Heart left ventricle (tissue), 16 donors: ENCODE measurements at places on chromosomes 16 and 17. TPM values are rescaled to one million over a fixed set of nuclear protein-coding genes. Genes with fewer than 3 reads are reported as not detected.
A peak's percentile ranks its signal among the peaks of the same experiment; 100 is the strongest.

- no peak for DNase-seq
Observed at GRCh38 chr16:12900156-12900555, 1.2 kb upstream of the SHISA9 start.

Gene CMTM4
- polyA plus RNA-seq, result 13.8 TPM

DNA sequence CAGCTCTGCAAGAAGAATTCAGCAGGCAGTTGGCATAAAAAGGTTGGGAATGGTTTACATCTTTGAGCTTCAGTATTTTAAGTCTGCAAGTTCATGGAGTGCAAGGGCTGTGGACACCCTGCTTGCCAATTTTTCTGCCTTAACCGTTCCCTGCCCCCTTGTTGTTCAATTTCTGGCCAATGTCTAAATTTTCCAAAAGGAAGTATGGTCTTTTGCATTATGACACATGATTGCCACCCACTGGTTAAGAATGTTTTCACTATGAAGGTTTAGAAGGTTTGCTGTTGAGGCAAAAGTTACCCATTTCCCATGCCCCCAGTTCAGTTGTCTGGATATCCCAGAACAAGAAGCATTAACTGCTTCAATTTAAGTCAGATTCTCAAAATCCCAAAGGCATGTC, 441.9 kb downstream of the CDH13 start:
- DNase-seq, result no peak

Gene USP10
- polyA plus RNA-seq, result 17.8 TPM

DNA sequence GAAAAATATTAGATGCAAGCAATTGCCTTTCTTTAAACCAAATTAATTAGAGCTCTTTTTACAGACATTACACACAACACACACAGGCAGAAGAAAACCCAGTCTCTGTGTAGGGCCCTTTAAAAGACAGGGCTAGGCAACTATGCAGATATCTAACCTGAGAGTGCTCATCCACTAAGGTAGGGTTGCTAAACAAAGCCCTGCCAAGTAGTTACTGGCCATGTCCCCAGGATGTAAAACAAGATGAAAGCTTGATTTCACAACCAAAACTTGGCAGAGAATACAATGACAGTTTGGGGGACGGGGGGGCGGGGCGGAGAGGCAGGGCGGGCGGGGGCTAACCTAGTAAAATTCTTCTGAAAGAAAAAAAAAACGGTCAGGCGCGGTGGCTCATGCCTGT, 669.0 kb upstream of the CA10 start:
- DNase-seq, result no peak

Gene PIRT
- not detected for polyA plus RNA-seq

- DNase-seq, result no peak
Observed at GRCh38 chr17:30997842-30998241, 27.0 kb downstream of the RNF135 start.

Gene FBXW10
- polyA plus RNA-seq, result not detected

GRCh38 chr17:4560837-4561256, 470 bp upstream of the GGT6 start:
- no peak for DNase-seq

DNA sequence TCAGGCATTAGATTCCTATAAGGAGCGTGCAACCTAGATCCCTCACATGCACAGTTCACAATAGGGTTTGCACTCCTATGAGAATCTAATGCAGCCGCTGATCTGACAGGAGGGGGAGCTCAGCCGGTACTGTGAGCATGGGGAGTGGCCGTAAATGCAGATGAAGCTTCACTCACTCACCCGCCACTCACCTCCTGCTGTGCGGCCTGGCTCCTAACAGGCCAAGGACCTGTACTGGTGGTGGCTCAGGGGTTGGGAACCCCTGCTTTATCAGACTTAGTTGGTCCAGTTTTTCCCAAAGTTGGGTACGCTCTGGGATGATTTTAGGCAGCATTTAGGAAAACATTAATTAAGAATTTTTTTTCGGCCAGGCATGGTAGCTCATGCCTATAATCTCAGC, 103.8 kb downstream of the MARF1 start:
- DNase-seq, result no peak

DNA sequence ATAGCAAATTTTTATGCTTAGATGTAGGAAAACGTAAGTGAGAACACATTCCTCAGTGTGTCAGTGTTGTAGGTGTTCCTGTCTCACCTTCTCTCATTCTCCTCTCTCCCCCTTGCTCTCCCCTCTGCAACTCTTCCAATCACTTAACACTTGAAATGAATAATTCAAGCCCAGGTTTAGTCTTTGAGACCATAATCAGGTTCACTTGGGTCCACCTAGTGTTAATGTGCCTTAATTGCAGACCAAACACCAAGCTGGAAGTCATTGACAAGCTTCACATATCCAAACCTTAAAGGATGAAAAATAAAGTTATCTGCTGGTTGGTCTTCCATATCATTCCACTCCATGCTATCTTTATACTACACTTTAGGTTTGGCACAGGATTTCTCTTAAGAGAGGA, 37.0 kb downstream of the STXBP4 start:
- DNase-seq, result no peak

GRCh38 chr16:2210386-2211365, at the start of gene BRICD5:
Gene BRICD5 (minus strand): TSS chr16:2210863. CDS start chr16:2210833, 30 bp downstream.
- DNase-seq, result no peak

Gene RAB37
- polyA plus RNA-seq, result 2.0 TPM

DNA sequence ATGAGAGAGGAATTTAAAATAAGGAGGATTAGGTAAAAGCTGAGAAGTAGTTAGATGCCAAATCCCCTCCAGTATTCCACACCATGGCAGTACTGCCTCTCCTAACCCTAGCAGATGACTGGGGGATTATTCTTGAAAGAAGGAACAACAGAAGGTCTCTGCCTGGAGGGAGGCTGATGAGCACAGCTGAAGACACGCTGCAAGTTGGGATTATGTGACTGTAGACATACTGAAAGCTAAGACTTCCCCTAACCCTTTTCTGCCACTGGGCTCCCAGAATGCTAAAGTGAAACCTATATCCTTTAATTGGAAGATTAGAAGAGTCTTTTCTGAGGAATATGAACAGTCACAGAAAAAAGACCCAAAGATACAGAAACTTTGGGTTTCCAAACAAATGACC, 27.7 kb upstream of the SLC46A1 start:
- no peak for DNase-seq

DNA sequence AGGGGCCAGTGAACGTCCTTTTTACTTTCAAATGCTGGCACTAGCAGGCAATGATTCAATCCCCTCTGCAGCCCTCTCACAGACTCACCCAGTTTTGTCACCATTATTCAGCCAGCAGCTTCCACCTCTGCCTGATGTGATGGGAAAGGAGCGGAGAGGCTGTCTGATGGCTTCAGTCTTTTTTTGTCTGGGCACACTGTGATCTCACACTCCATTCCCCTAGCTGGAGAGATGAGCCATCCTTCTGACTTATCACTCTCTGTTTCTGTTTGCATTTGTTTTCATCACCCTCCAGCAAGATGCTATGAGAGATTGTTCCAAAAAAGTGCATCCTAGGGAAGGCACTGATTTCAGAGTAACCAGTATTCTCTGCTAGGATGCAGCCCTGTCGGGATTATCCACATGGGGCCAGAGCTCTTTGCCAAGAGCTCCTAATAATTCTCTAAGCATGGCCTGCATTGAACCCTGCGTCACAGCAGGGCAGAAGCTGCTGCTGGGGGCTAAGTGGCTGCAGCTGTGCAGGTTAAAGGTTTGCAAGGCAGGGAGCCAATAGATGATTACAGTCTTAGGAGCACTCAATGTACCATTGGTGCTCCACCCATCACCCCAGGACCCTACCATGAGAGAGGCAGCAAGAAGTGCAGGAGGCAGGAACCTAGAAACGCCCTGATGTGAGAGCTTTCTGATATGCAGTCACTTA, 236.1 kb upstream of the C16orf82 start:
- no peak for DNase-seq

Gene CCR7
- polyA plus RNA-seq, result 0.35 TPM

DNA sequence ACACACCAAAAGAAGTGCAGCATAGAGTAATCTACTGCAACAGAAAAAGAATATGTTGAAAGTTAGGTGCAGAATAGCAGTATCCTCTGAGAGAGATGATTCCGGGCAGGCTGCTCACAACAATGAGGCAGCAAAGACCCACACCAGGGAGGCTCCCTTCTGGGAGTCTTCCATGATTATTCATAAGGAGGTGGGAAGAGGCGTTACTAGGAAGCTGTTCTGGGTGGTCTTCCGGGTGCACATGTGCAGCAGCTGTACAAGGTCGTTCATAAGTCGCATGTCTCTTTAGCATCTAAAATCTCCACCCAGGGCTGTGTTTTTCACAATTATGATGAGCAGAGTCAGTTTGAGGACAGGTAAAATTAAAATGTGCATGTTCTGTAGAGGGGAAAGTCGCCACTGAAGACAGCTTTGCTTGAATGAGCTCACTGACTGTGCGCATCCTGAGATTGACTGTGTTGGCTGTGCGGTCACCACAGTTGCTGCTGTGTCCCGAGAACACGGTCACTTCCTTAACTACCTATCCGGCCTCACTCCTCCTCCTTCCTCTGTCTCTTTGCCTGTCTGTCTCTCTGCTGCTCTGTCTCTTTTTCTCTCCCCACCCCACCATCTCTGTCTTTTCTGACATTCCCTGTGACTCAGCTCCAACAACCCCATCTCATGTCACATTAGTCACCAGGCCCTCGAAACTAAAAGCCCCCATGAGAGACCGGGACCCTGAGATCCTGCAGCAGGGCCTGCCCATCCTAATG, 125.5 kb upstream of the HSBP1 start:
- DNase-seq, result no peak

DNA sequence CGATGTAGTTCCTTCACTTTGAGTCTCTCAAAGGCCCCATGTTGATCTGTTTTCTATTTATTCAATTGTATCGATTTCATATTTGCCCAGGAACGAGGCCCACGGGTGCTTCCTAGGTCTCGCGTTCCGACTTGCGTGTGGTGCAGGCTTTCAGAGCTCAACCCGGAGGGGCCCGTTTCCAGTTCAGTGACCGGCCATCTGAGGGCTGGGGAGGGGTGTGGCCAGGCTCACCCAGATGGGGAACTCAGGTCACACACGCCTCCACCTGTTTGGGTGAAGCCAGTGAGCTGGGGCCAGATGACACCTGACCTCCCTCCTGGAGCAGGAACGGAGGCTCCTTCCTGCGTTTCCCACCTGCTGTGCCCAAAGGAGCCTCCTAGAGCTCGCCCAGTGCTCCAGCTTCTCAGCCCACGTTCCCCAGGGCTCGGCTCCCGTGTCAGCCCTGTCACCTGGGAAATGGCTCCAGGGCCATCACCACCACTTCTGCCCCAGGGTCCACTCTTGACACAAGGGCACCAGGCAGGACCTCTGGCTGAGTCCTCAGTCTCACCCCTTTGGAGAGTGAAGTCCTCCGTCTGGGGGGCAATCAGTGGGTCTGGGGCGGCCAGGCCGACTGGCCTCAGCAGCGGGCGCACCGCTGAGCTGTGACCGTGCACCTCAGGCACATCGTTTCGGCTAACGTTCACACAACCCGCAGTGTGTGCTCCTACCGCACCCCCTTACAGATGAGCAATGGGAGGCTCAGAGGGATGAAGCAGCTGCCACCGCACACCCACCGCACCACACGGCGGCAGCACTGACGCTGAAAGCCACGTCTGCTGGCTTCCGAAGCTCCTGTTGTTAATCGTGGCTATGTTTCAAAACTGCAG, 18.0 kb downstream of the FOXF1 start:
- DNase-seq, result no peak

- DNase-seq, result peak; percentile 62
Observed at GRCh38 chr16:54936979-54937670, 6.5 kb downstream of the IRX5 start.

DNA sequence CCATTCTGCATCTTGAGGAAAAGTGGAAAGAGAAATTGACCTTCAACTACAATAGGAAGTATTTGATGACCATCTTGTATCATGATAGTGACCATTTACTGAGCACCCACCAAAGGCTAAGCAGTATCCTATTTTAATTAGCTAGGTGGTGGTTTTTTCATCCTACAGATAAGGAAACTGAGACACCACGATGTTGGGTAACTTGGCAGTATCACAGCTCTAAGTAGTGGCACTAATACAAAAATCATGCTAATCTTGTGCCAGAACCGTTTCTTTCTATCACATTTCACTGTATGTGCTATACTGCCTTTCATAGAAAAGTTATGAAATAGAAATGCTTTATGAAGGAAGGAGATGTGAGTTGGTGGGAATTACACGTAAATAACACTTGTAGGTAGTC, 2.3 kb downstream of the EVI2B start:
- no peak for DNase-seq

DNA sequence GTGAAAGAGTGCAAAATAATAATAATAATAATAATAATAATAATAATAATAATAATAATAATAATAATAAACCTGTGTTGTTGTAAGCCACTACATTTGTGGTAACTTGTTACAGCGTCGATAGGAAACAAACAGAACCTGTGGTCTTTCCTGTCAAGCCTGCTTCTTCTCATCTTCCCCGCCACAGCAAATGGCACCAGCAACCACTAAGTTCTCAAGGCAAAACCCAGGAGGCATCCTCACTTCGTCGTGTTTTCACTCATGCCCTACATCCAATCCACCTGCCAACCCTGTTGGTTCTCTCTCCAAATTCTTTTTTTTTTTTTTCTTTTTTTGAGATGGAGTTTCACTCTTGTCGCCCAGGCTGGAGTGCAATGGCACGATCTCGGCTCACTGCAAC, 34.2 kb downstream of the ITGAE start:
- no peak for DNase-seq

GRCh38 chr17:57953705-57954396, 1.4 kb downstream of the CUEDC1 start:
- DNase-seq, result peak; percentile 35

DNA sequence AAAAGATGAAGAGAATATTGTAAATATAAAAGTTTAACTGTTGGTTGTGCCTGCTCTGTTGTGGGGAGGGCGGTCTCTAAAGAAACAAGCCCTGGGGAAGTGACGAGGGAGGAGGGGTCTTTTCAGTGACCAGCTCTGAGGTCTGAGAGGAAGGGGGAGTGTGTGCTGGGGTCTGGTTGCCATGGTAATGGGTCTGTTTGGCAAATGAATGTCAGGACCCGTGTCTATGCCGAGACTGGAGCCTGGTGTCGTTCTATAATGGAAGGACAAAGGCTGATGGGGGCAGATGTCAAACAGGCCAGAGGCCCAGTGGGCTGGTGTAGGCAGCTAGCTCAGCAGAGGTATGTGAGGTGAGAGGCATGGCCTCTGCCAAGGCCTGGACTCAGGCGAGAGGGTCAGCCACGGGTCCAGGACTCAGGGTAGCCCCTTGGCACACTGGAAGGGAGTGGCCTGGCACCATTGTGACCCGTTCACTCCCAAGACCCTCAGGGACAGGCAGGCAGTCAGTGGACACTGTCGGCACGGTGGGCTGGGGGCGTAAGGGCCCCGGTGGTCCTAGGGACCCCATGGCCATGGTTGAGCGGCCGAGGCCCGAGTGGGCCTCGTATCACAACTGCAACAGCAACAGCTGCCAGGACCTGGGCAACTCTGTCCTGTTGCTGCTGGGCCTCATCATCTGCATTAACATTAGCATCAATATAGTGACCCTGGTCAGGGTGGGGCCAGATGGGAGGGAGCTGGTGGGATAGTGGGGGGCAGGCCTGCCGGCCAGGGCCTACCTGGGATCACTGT, at the start of gene SPEM1:
Gene SPEM1 (plus strand): TSS at position 506 of the 792 bp plus-strand sequence. CDS start 61 bp downstream, at position 567.
- DNase-seq, result no peak

DNA sequence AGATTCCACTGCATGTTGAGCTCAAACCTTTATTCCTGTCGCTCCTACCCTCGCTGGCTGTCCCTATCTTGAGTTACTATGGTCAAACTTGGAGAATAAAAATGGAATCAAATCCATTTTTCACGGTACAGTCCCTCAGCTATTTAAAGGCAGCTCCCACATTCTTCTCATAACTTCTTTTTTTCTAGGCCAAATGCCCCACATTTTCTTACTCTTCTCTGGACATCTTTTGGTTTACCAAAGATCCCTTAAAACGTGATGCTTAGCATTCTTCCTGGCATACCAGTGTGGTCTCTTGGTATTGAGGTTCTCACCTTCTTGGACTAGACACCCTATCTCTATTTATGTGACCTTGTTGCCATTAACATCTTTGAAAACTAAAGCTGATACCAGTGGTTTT, 48.3 kb upstream of the MAF start:
- no peak for DNase-seq

Gene KRTAP4-3
- not detected for polyA plus RNA-seq
